ENCODE measurements at places on chromosomes 4 and X.
A peak's percentile ranks its signal among the peaks of the same experiment; 100 is the strongest.

DNA sequence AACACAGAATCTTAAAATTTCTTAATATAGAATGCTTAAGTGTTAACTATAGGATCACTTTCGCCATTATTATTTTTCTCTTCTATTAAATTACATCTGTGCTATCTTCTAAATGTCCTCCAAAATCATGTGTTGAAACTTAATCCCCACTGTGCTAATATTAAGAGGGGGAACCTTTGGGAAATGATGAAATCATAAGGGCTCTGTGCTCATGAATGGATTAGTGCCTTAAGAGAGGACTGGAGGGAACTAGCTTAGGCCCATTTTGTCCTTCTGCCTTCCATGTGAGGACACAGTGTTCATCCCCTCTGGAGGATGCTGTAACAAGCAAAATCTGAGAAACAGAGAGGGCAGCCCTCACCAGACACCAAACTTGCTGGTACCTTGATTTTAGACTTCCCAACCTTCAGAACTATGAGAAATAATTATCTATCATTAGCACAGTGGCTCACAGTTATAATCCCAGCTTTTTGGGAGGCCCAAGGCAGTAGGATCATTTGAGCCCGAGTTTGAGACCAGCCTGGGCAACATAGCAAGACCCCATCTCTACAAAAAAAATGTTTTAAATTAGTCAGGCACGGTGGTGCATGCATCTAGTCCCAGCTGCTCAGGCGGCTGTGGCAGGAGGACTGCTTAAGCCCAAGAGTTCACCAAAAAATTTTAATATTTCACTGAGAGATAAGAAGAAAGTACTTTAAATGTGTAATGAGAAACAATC lies 26.3 kb downstream of the KLHL8 start:
- no peak for DNase-seq

GRCh38 chr4:159055833-159056232 lies 47.0 kb upstream of the RAPGEF2 start:
- DNase-seq: no peak

DNA sequence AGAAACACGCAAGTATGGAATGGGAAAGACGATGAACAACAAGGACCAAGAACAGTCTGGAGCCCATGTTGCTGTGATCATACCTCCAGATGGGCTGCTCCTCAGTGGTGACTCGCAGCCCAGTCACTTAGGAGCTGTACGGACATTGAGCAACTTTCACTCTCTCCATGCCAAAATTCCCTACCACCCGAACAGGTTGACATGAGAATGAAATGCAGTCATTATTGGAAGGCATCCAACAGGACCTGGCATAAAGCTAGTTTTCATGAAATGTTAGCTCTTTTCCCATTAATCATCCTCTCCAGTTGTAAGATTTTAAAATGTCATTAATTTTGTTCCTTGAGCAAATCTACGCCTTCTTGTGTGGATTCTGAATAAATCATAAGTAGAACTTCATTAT lies 82.7 kb upstream of the GPM6B start:
- DNase-seq: peak; percentile 96

- no peak for DNase-seq
Measured at GRCh38 chr4:26601204-26601603, 17.3 kb downstream of the TBC1D19 start.

DNA sequence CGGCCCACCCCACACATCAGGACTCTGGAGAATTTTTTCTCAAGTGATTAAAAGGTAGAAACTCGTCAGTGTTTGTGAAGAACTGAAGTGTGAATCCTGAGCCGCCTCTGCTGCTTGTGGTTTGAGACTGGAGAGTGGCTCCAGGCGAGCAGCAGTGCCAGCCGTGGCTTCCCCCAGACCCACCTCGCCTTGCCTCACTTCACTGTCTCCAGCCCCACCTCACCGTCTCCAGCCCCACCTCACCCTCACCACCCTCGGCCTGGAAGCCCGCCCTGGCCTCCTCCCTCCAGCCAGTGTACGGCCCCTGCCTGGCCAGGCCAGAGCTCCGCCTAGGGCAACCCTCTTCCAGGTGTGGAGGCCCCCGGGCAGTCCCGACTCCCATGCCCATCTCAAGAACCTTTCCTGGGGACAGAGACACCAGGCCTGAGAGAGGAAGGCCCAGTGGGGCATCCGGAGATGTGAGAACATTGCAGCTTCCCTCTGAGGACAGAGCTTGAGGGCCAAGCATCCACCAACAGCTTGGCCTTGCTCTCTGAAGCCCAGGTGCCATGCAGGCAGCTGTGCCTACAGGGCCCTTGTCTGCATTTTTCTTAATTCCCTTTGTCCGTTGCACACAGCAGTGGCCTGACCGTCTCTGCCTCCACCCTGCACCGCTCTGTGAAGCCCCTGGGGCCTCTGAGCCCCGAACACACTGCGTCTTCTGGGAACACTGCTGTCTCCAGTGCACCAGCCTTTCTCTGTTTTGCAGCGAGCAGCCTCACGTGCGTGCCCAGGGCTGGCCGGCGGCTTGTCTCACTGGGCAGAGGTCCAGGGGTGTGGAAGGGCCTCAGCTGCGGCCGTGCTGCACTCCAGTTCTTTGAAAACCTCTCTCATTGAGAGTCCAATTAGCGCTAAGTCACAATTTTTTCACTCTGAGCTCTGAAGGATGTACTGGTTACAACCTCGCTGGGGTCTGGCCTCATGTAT lies 13.8 kb downstream of the SH3BP2 start:
- DNase-seq: no peak

DNA sequence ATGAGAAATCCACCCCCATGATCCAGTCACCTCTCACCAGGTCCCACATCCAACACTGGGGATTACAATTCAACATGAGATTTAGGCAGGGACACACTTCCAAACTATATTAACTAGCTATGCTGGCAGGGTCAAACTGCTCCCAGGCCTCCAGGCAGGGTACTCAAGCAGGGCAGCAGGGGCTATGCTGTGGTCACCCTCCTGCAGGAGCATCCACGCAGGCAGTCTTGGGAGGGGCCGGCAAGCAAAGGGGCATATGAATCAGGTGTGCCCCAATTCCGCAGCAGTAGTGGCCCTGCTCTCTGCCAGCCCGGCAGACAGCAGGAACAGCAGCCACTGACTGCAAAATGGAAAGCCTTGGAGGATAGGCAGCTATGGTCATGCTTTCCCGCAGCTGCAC lies 74.6 kb upstream of the PRDX4 start:
- no peak for DNase-seq

GRCh38 chr4:88297212-88297516 lies 12.8 kb upstream of the PPM1K start:
- no peak for DNase-seq

- no peak for DNase-seq
Measured at GRCh38 chrX:113369056-113369455, 528.4 kb upstream of the AMOT start.

GRCh38 chrX:94850811-94851210 lies 1176.8 kb downstream of the FAM133A start:
- DNase-seq: no peak

DNA sequence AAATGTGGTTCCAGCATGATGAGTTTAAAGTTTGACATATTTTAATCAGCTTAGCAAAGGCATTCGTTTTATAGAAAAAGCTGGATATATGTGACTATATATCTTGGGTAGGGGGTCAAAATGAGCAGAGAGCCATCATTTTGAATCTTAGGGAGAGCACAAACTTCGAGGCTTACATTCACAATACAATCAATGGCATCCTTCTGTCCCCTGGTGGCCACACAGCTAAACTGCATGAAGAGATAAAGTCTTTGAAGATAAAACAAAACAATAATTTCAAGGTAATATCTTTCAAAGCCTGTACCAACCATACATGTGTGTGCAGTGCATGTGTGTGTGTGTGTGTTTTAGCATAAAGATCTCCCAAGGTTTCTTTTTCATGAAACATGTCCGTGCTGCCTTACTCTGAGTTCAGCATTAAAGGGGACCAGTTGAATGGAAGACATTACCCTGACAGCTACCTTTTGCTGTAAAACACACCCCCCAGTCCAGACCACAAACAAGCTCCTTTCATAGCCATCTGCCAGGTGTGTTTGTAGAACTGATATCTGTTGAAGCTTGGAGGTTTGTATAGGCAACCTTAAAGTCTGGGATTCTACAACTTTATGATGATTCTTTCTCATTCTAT lies 22.0 kb downstream of the DYNLT3 start:
- DNase-seq: no peak

DNA sequence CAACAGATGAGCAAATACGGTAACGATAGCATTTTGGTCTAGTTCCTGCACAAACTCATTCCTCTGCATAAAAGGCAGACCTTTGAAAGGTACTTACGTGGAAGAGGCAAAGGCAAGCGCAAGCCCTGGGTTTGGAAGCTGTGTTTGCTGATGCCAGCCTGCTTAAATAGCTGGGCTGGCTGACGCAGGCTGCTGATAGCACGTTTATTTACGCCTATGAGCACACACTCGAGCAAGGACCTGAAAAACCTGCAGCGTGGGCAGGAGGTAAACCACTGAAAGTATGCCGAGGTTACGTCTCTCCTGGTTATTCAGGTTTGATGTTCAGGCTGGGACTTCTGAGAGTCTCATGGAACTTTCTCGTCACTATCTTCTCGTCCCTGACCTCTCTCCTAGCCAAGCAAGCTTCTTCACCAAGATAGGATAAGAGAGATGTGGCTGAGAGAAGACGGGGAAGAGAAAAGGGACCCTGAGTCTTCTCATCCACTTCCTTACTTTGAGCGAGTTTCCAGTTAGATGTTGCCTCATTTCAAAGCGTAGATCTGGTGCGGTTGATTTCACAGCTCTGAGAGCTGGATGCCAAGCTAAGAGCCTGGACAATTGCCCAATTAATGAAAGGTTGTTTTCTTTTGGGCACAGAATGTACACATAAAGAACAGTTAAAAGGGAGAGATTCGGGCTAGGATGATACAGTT lies at the start of gene HOPX:
Gene HOPX (minus strand): TSS at position 139 of the 695 bp plus-strand sequence. CDS start 23,480 bp downstream, outside the sequence.
- no peak for DNase-seq
